ENCODE measurements at places on chromosomes 5 and 9.

- no peak for DNase-seq
Measured at GRCh38 chr9:127218818-127219217, 45.8 kb upstream of the GARNL3 start.

DNA sequence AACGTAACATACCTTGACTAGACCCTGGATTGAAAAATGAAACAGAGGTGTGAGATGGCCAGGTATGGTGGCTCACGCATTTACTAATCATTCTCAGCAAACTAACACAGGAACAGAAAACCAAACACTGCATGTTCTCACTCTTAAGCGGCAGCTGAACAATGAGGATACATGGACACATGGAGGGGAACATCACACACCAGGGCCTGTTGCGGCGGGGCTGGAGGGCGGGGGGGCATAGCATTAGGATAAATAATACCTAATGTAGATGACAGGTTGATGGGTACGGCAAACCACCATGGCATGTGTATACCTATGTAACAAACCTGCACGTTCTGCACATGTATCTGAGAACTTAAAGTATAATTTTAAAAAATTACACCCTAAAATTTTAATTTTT lies 15.9 kb downstream of the RAPGEF6 start:
- no peak for DNase-seq

GRCh38 chr5:151296478-151296830 lies 7.1 kb downstream of the SLC36A3 start:
- DNase-seq = no peak

GRCh38 chr9:123339666-123340510 lies 16.1 kb upstream of the CRB2 start:
- no peak for DNase-seq

GRCh38 chr9:69253057-69253456 lies 72.0 kb upstream of the ENTREP1 start:
- no peak for DNase-seq

DNA sequence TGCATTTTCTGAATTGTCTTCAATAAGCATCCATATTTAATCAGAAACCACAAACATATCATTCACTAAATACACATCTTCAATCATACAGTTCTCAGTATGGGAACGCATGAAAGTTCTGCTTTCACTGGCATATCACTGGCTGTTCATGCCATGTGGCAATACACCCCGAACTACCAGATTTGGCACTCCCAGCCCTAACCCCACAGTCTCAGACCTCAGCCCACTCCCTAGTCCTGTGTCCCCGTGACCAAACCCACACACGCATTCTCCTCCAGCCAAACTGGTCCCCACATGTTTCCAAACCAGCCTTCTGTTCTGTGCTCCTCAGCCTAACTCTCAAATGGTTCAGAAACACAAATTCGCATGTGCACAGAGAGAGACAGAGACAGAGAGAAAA lies 20.6 kb downstream of the KCNMB1 start:
- no peak for DNase-seq

DNA sequence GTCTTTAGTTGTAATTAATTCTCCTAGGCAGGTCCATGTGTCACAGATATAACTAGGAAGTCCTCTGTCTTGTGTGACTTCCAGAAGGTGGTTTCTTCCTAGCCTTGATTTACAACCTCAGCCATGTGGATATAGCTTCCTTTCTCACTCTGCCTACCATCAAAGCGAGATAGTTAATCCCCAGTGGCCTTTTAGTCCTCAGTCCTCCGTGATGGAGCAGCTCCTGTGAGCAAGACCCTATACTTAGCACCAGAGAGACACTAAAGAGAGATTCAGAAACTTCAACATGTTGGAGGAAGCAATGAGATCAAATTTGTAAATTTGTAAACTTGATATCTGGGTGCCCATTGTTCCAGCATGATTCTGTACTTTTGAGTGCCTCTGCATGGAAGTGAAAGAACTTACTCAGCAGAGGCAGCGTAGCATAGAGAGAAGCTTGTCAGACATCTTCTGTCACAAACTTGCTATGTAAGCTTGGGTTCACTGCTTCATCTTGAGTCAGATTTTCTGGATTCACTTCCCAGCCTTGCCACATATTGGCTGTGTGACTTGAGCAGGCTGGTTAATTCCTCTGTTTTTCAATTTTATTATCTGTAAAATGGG lies 170.2 kb upstream of the NR3C1 start:
- DNase-seq = no peak

DNA sequence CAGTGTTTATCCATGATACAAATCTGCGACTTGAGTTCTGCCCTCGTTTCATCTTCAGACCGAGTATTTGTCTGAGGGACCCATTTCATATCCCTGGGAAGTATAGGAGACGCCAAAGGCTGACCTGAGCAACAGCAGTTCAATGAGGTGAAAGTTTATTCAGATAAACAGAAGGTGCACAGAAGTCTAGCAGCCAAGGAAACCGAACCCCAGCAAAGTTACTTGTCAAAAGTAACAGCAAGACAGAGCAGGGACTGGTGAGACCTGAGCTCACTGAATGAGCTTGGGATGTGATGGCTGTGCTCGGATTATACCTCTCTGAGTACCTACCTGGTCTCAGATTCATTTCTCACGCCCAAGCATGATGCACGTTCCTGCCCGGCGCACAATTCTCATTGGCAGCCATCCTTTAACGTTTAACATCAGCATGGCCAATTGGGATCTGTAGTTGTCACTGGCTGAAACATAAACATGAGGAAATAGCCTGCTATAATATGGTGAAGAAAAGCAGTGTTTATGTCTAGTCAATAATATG lies 599 bp downstream of the LYRM7 start:
- no peak for DNase-seq

DNA sequence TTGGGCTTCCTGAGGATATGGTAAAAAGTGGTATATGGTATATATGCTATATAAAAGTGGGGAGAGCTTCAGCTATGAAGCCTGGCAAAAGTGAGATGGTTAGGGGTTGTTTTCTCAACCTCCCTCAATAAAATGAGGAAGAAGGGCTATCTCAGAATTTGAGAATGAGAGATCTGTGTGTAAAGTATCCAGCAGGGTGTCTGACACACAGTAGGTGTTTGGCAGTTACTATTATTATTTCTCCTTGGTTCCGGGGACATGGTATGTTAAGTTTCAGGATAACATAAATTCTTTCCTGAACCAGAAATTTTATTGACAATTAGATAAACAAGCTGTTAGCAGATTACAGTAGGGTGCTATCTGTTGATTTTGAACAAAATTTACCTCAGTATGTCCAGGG lies 94.1 kb downstream of the DENND1A start:
- no peak for DNase-seq

DNA sequence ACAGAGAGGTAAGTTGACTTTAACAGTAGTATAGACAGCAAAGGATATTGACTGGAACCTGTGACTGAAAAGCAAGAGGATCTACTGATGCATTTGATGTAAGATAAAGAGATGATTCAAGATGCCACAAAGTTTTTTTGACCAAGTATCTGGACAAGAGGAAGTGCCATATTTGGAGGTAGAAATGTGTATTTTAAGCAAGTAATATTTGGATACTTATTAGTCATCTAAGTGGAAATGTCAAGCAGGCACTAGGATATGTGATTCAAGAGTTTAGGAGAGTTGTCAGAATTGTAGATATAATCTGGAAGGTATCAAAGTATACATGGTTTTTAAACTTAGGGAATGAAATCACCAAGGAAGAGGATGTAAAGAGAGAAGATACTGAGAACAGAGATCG lies 686.1 kb upstream of the CHD1 start:
- DNase-seq = no peak

DNA sequence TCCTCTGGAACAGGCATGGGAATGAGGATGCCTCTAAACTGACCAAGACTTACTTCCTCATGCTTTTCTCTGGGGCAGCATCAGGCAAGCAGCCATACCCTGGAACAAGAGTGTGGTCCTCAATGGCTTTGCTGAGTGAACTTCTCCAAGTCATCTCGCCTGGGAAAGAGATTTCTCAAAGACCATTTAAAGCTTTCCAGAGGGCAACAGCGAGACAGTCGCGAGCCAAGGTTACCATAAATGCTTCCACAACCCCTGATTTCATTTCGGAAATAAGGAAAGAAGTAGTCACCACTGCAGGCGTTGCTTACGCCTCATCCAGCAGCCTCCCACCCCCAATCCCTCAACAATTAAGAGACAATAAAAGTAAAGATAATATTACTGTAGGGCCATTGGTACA lies 1.1 kb upstream of the SNCAIP start:
- DNase-seq = no peak

DNA sequence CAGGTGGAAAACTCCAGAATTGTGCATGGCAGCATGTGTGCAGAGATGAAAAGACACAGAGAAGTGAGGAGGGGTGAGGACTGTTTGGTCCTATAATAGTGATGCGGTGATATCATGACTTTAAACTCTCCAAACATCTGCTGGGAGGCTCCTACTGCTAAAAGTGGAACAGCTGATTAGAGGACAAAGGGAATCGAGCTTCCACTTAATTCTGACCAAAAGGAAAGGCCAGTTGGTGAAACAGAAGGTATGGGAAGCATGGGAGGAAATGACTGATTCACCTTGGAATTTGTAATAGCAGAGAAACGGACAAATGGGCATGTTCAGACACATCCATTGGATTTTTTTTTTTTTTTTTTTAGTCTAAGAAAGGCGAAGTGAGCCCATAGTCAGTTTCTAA lies 67.5 kb upstream of the MAMDC2 start:
- DNase-seq = no peak

DNA sequence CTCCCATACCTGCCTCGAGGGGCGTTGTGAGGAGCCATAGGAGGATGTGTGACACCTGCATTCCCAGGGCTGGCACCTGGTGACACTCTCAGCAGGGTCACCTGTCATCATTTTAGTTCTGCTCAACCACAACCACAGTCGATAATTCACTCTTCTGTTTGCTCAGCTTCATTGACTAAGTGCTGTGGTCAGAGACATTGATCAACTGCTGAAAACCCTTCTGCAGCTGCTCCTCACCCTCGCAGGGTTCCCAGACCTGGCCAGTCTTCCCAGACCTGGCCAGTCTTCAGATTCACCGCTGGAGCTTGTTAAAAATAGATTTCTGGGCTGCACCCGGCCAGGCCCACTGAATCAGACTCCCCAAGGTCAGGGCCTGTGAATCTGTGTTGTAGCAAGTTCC lies 92.8 kb downstream of the MVB12B start:
- DNase-seq = no peak

- no peak for DNase-seq
Measured at GRCh38 chr9:4862506-4863250, 69.9 kb downstream of the RCL1 start.

- DNase-seq = no peak
Measured at GRCh38 chr9:81871695-81872094, 56.5 kb upstream of the SPATA31D4 start.

DNA sequence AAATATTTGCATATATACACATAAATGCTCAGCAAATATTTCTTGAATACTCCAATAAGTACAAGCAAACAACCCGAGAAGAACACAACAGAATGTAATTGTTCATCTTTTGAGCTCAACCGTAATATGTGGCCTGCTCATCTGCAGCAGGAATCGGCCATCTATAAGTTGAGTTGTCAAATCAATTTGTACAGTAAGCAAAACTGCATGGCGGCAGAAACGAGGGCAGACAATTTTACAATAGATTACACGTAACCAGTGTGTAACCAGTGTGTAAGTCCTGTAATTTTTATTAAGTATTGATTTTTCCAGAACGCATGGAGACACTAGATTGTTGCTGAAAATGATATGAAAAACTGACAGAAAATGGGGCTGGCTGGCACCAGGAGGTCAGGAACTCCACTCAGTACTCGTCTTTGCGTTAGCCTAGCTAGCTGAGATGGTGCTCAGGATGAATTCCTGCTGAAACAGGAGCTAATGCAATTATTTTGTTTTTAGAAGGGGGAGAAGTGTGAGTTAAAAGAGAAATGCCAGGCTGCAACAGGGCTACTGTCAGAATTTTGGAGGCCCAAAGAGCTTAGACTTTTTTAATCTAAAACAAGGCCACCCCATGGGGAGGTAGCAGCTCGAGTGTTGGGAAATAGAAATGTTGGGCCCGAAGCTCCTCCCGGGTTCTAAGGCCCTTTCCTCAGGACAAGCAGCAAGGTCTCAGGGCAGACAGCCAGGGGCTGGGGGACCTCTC lies 682 bp downstream of the DHX29 start:
- DNase-seq = no peak

DNA sequence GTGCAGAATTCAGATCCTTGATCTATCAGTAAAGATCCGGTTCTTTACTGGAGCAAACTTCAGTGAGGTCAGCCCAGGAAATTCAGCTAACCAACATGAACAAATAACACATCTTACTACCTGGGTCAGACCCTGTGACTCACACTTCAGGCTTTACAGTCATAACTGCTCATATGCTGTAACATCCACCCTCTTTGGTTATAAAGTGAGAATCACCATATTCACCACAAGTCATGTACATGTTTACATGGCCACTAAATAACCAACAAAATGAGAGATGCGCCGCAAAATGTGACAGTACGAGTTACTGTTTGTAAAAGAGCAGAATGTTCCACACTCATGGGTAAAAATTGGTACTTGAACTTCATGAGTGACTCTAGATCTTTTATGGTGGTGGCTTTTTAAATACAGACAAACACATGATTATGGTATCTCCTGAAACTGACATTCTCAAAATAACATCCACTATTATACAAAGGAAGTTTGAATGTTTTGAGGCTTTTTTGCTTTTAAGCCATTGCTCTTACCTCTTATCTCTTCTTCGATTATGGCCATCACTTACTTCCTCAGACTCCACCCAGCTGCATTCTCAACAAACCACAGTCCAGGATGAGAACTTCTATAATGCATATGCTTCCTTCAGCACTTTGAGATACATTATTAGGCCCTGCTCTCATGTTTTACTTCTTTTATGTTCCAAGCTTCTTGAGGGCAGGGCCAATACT lies 516.6 kb downstream of the RAB3C start:
- no peak for DNase-seq

DNA sequence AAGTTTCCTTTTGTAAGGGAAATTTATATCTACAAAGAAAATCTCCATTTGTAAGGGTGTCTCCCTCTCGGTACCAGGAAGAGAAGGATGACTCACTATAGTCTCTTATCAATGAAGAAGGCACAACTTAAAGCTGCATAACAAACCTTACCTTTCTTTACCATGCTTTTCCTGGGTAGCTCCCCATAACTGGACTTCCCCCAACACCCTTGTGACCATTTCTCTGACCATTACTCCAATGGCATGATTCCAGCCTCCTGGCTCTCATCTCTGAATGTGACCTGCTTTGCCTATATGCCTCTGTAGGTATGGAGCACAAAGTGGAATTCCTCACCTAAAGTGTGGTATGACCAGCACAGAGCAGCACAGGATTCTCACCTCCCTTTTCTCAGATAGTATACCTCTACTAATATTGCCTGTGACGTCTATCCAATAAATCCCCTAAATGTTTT lies 62.8 kb downstream of the GNA14 start:
- no peak for DNase-seq

GRCh38 chr9:101434998-101435397 lies 576 bp downstream of the ALDOB start:
- no peak for DNase-seq

- no peak for DNase-seq
Measured at GRCh38 chr9:135929656-135930445, 22.5 kb upstream of the CAMSAP1 start.

GRCh38 chr5:6397536-6398269 lies 19.4 kb upstream of the MED10 start:
- DNase-seq = no peak

GRCh38 chr5:98436667-98437066 lies 336.8 kb upstream of the RGMB start:
- DNase-seq = no peak

- no peak for DNase-seq
Measured at GRCh38 chr5:125281667-125282066, 535.2 kb upstream of the ZNF608 start.

GRCh38 chr5:170270293-170271069 lies 27.1 kb downstream of the LCP2 start:
- no peak for DNase-seq
